ENCODE measurements at places on chromosomes 11 and 22. TPM values are rescaled to one million over a fixed set of nuclear protein-coding genes. Genes with fewer than 3 reads are reported as not detected.

DNA sequence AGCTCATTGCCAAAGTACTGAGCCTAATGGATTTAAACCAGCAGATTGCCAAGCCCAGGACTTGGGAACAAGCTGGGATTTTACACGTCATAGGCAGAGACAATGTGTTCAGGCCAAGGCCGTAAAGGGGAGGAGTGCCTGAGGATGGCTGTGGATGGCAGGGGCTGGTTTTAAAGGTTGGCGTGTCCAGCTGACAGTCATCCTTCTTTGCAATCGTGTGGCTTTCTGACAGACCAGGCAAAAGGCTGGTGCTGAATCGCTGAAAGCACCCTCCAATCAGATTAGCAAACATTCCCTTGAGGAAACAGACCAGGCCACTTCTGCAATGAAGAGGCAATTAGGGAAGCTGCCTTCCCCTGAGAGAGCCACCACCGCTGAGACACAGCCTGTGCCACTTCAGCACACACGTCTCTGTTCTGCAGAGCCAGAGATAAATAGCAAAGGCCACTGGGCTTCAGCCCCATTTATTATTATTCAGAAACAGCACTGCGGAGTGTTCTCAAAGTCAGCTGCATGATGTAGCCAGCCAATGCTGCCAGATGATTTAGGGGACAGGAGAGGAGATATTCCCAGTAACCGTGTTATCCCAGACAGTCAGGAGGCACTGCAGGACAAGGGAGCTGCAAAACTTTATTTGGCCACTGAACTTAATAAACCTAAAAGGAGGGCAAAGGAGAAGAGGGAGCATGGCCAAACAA lies 54.2 kb upstream of the CSNK2A3 start:
- no peak for DNase-seq

SEC14L2 gene
- 18.8 TPM for total RNA-seq

GRCh38 chr11:125950696-125951651 lies 5.1 kb downstream of the VSIG10L2 start:
- DNase-seq, result no peak

GRCh38 chr11:112759418-112759817 lies 201.8 kb upstream of the NCAM1 start:
- no peak for DNase-seq

DNA sequence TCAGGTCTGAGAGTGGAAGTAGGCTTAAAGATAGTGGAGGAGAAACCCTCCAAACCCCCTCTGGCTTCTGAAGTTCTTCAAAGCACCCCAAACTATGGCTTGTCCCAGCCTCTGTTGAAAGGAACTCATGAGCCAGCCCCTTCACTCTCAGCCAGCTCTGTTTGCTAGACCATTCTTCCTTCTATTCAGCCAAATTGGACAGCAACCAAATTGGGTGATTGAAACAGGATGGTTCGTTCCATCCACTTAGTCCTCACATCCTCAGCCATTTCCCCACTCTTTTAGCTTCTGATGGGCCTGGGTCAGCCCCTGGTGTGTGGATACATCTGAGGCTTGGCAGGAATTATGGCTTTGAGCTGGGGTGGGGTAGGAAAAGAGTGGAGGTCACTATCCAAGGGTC lies 4.5 kb downstream of the HTR3A start:
- DNase-seq, result no peak

GRIK4 gene
- total RNA-seq, result 0.06 TPM

CCDC188 gene
- total RNA-seq, result 17.3 TPM

SYTL2 gene
- 9.3 TPM for total RNA-seq

DNA sequence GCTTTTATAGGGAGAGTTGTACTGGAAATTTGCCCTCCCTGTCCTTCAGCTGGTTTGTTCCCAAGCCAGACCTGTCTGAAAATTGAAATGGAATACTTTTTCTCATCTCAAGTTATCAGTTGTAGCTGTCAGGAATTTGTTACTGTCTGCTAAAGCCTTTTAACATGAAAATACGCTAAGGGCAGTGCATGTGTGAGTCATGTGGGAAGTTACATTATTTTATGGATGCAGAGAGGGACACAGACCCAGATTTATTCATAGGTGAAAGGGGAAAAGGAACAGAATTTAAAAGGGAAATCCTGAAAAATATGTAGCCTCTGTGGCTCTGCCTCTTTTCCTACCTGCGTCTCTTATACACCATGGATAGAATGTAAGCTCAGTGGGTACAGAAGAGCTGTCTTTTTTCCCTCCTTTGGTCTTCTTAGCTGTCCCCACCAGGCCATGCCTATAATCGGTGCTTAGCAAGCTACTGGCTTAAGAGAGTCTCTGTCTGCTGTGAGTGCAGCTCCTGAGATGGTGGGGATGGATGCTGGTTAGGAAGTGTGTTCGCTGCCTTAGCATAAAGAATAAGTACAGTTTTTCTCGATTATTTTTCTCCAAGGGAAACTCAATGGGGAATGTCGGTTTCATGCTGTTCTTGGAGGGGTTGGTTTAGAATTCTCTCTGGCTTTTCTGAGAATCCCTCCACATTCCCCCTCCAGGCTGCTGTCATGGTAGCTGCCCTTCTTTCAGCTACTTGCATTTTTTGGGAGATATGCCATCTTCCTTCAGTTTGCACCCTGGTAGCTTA lies 166.8 kb downstream of the TEAD1 start:
- no peak for DNase-seq

DNA sequence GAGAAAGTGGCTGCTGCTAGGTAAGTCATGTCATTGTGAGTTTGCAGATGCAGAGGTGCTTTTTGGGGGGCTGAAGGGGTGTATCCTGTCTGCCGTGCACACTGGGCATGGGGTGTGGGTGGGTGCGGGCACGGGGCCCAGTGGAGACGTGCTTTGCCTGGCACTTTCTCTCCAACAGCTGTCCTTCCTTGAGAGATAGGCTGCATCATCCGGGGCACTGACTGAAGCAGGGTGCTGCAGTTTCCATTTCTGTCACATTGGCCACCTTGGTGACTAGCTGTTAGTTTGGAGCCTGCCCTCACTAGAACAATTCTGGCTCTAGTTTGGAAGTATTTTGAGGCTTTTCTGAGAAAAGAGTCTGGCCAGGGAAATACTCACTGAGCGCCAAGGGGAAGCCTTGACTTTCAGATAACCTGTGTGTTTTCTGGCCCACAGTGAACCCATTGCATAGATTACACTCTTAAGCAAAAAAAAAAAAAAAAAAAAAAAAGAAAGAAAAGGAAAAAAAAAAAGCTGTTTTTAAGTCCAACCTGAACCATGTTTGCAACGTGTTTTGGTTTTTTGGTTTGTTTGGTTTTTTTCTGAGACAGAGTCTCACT lies 219.2 kb downstream of the NAV2 start:
- no peak for DNase-seq

- no peak for DNase-seq
Measured at GRCh38 chr11:128346804-128347203, 240.6 kb downstream of the ETS1 start.

DNA sequence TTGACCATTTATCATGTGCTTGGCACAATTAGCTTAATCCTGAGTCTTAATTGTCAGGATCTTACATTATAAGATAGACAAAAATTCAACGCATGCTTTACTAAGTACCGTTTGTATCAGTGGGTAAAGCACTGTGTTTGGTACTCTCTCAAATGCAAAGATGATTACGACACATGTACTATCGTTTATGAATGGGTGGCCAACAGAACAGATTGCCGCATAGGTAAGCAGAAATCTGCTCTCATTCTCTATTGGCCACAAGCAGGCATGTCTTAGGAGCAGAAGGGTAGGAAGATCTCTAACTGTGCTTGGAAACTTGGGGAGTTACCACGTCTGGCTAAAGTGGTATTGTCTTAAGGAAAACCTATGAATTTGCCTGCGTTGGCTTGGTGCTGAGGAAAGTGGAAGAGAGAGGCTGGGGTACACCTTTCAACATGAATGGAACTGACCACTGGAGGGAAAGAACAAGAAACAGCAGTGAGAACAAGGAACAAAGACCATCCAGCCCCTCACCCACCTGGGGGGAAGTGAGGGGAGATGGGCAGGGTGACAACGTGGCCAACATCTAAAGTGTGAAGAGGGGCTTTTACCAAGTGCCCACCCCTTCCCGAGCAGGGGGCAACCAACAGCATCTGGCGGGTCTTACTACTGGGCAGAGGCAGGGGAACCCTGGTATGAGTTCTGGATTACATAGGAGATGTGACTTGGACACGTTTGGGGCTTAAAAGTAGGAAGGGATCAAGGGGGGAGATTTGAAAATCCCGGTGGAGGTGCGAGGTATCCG lies 1.0 kb upstream of the TUBA8 start:
- DNase-seq, result no peak

OR51E2 gene
- 0.06 TPM for total RNA-seq

- DNase-seq, result peak; percentile 2
Measured at GRCh38 chr11:5684036-5684645, 733 bp downstream of the TRIM5 start.

GRCh38 chr11:125701018-125701610 lies 20.5 kb upstream of the ACRV1 start:
- no peak for DNase-seq

- DNase-seq, result no peak
Measured at GRCh38 chr11:78189851-78190250, 1.1 kb downstream of the USP35 start.

MS4A4E gene
- not detected for total RNA-seq

- DNase-seq, result no peak
Measured at GRCh38 chr22:33337524-33337923, 279.3 kb upstream of the SYN3 start.
